ENCODE measurements at places on chromosomes 16 and 17.

DNA sequence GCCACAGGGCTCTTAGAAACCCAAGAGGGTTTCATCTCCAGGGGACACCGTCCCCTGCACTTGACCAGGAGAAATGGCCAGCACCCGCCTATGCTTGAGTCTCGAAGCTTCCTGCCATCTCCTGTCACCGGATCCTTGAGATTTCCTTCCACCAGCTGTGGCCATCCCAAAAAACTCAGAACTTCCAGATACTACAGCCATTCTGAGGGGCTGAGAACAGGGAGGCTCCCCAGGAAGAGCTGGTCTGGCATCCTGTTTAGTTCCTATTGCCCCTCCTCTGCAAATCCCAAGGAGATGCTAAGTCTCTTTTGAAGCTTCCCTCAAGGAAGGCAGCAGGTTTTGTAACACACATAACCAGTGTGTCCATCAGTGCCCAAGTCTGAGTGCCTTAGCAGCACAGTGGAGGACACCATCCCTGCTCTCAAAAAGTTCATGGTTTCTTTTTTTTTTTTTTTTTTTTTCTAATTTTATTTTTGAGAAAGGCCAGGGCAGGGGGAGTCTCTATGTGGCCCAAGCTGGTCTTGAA, 2.0 kb downstream of the UBALD2 start:
- peak overlapping the region; percentile 92 for H3K27ac ChIP-seq
- no peaks in the 10 kb centered on the region for H3K27me3 ChIP-seq

DNA sequence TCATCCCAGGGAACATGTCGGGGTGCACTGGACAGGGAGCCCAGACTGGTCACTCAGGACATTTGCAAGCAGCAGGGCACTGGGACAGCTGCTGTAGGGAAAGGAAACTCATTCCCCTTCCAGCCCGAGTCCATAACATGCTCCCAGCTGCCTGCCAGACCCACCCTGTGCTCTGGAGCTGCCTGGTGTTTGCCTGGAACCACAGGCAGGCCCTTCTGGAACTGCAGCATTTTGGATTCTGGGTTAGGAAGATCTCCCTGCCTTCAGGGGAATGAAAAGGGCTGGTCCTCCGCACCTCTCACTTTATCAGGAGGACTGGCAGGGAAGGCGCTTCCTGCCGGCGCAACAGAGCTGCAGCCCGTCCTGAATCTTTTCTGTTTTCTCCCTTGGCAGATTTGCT, 41.2 kb downstream of the MEAK7 start:
- no peak for DNase-seq
- H3K27me3 ChIP-seq = no peaks in the 10 kb centered on the region
- H3K27ac ChIP-seq = no peak overlapping the region

- DNase-seq = peak; percentile 7
- no peaks in the 10 kb centered on the region for H3K4me1 ChIP-seq
- H3K27me3 ChIP-seq = no peaks in the 10 kb centered on the region
- no peak overlapping the region for H3K27ac ChIP-seq
Measured at GRCh38 chr16:46884513-46885293, 541 bp downstream of the GPT2 start.

- no peaks in the 10 kb centered on the region for H3K27me3 ChIP-seq
- no peaks in the 10 kb centered on the region for H3K4me1 ChIP-seq
- no peak overlapping the region for H3K27ac ChIP-seq
- H3K4me3 ChIP-seq = no peak overlapping the region
- no peak for DNase-seq
- H3K36me3 ChIP-seq = no peaks in the 10 kb centered on the region
Measured at GRCh38 chr17:57622683-57623433, 122.2 kb downstream of the CCDC182 start.

DNA sequence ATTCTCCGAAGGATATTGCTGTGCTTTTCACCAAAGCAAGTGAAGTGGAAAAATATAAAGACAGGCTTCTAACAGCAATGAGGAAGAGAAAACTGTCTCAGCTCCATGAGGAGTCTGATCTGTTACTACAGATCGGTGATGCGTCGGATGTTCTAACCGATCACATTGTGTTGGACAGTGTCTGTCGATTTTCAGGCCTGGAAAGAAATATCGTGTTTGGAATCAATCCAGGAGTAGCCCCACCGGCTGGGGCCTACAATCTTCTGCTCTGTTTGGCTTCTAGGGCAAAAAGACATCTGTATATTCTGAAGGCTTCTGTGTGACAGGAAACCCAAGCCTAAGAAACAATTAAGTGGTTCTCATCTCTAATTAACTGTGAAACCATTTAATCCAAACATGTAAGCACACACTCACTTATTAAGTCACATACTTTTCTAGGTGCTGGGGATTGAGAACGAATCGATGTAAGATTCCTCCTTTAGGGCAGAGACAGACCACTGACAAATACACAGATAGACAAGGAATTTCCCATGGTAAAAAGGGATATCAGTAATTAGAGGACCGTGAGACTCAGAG, 22.8 kb downstream of the SLFN5 start:
- peak overlapping the region; percentile 52 for H3K27ac ChIP-seq
- DNase-seq = no peak
- no peak overlapping the region for H3K4me3 ChIP-seq
- H3K27me3 ChIP-seq = no peaks in the 10 kb centered on the region
- H3K36me3 ChIP-seq = peaks cover 48% of the 10 kb centered on the region

DNA sequence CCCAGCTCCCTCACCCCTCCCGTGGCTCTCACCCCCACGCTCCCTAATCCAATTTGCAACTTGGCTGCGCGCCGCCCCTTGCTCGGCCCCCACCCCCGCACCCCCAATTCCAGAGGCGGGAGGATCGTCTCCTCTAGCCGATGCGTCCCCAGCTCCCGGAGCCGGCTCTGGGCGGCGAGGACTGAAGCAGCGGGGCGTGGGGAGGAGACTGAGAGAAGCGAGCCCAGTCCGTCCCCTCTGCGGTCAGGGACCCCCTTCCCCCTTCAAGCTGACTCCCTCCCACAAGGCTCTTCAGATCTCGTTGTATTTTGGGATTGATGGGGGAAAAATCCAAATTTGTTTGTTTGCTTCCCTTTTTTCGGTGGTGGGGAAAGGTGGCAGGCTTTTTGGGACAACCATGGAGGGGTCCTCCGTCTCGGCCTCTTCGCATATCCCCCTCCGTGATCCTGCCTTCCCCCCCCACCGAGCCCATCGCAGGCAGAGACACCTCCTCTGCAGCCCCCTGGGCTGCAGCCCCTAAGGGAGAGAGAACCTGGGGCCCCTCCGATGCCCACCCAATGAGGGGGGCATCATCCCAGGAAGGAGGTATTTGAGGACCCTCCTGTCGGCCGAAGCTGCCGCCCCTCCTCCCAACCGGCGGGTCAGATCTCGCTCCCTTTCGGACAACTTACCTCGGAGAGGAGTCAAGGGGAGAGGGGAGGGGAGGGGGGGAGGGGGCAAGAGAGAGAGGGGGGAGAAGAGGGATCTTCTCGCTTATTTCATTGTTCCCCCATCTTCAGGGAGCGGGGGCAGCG, 466 bp downstream of the NEUROD2 start:
- H3K4me1 ChIP-seq = peaks cover 14% of the 10 kb centered on the region
- no peak overlapping the region for H3K4me3 ChIP-seq
- no peaks in the 10 kb centered on the region for H3K36me3 ChIP-seq
- H3K27ac ChIP-seq = no peak overlapping the region
- H3K27me3 ChIP-seq = peaks cover 30% of the 10 kb centered on the region

GRCh38 chr17:75240394-75241142, 20.8 kb downstream of the GGA3 start:
- no peaks in the 10 kb centered on the region for H3K27me3 ChIP-seq
- H3K4me3 ChIP-seq = no peak overlapping the region
- H3K36me3 ChIP-seq = peaks cover 31% of the 10 kb centered on the region
- peaks cover 30% of the 10 kb centered on the region for H3K4me1 ChIP-seq
- DNase-seq = no peak

GRCh38 chr16:11175787-11176341, 80.1 kb downstream of the SOCS1 start:
- H3K27me3 ChIP-seq = no peaks in the 10 kb centered on the region
- H3K27ac ChIP-seq = no peak overlapping the region
- no peak overlapping the region for H3K4me3 ChIP-seq
- no peak for DNase-seq

- DNase-seq = no peak
- H3K27me3 ChIP-seq = no peaks in the 10 kb centered on the region
- H3K4me1 ChIP-seq = no peaks in the 10 kb centered on the region
- H3K36me3 ChIP-seq = no peaks in the 10 kb centered on the region
- no peak overlapping the region for H3K4me3 ChIP-seq
Measured at GRCh38 chr16:69476920-69477443, 52.6 kb downstream of the CYB5B start.

- H3K27me3 ChIP-seq = no peaks in the 10 kb centered on the region
- H3K27ac ChIP-seq = peak overlapping the region; percentile 75
- H3K4me3 ChIP-seq = peak overlapping the region; percentile 71
Measured at GRCh38 chr17:50508573-50509460, 578 bp downstream of the MYCBPAP start.

GRCh38 chr16:66064801-66065530, 301.5 kb upstream of the CDH5 start:
- no peaks in the 10 kb centered on the region for H3K4me1 ChIP-seq
- no peak for DNase-seq
- no peaks in the 10 kb centered on the region for H3K36me3 ChIP-seq
- no peak overlapping the region for H3K4me3 ChIP-seq

- no peaks in the 10 kb centered on the region for H3K4me1 ChIP-seq
- H3K36me3 ChIP-seq = no peaks in the 10 kb centered on the region
- no peaks in the 10 kb centered on the region for H3K27me3 ChIP-seq
- H3K27ac ChIP-seq = no peak overlapping the region
- no peak for DNase-seq
Measured at GRCh38 chr16:1028056-1028455, 44.5 kb upstream of the SSTR5 start.

GRCh38 chr16:35188288-35189155, 1729.1 kb downstream of the TP53TG3F start:
- H3K4me1 ChIP-seq = no peaks in the 10 kb centered on the region
- no peak overlapping the region for H3K4me3 ChIP-seq
- no peaks in the 10 kb centered on the region for H3K36me3 ChIP-seq

GRCh38 chr17:74466828-74467184, 372 bp downstream of the CD300A start:
- peak overlapping the region; percentile 54 for H3K27ac ChIP-seq
- peaks cover 48% of the 10 kb centered on the region for H3K4me1 ChIP-seq
- no peaks in the 10 kb centered on the region for H3K27me3 ChIP-seq
- no peak for DNase-seq

- no peaks in the 10 kb centered on the region for H3K27me3 ChIP-seq
- DNase-seq = no peak
- no peaks in the 10 kb centered on the region for H3K36me3 ChIP-seq
Measured at GRCh38 chr17:9080296-9080914, 59.1 kb downstream of the NTN1 start.

- H3K27me3 ChIP-seq = no peaks in the 10 kb centered on the region
- peaks cover 35% of the 10 kb centered on the region for H3K4me1 ChIP-seq
- H3K4me3 ChIP-seq = peak overlapping the region; percentile 69
- no peaks in the 10 kb centered on the region for H3K36me3 ChIP-seq
Measured at GRCh38 chr16:22189473-22190080, 16.5 kb upstream of the EEF2K start.

GRCh38 chr16:84284154-84284722, 10.4 kb upstream of the WFDC1 start:
- no peaks in the 10 kb centered on the region for H3K36me3 ChIP-seq
- H3K4me3 ChIP-seq = no peak overlapping the region
- no peak overlapping the region for H3K27ac ChIP-seq
- H3K4me1 ChIP-seq = no peaks in the 10 kb centered on the region
- DNase-seq = no peak

DNA sequence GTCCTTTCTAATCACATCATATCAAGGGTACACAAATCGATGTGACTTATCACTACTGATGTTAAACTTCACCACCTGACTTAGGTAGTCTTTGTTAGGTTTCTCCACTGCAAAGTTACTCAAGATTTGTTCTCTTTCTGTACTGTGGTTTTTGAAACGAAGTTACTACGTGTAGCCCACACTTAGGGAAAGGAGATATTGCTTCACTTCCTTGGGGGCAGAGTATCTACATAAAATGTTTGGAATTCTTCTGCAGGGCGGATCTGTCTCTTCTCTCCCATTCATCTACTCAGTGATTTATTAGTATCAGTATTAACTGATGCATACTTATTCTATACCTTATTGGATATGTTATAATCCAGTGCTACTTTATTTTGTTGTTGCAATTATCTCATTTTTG, 403.6 kb upstream of the MON1B start:
- no peak overlapping the region for H3K4me3 ChIP-seq
- DNase-seq = no peak
- H3K4me1 ChIP-seq = no peaks in the 10 kb centered on the region
- H3K36me3 ChIP-seq = no peaks in the 10 kb centered on the region
- H3K27ac ChIP-seq = no peak overlapping the region
- no peaks in the 10 kb centered on the region for H3K27me3 ChIP-seq

DNA sequence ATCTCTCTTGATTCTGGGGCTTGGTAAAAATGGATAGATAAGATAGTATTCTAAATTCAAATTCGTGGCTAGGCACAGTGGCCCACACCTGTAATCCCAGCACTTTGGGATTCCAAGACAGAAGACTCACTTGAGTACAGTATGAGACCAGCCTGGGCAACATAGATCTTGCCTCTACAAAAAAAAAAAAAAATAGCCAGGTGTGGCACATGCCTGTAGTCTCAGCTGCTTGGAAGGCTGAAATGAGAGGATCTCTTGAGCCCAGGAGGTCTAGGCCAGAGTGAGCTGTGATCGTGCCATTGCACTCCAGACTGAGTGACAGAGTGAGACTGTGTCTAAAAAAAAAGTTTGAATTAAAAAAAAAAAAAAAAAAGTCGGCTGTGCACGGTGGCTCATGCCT, 9.3 kb downstream of the PDP2 start:
- H3K4me3 ChIP-seq = no peak overlapping the region
- no peak overlapping the region for H3K27ac ChIP-seq
- H3K4me1 ChIP-seq = no peaks in the 10 kb centered on the region
- no peaks in the 10 kb centered on the region for H3K27me3 ChIP-seq
- no peaks in the 10 kb centered on the region for H3K36me3 ChIP-seq
- DNase-seq = no peak

GRCh38 chr17:72104863-72105234, 16.0 kb upstream of the SOX9 start:
- H3K4me1 ChIP-seq = no peaks in the 10 kb centered on the region
- H3K36me3 ChIP-seq = no peaks in the 10 kb centered on the region
- no peak for DNase-seq
- H3K4me3 ChIP-seq = no peak overlapping the region

- no peak for DNase-seq
- no peak overlapping the region for H3K27ac ChIP-seq
- H3K36me3 ChIP-seq = no peaks in the 10 kb centered on the region
- no peaks in the 10 kb centered on the region for H3K27me3 ChIP-seq
- H3K4me1 ChIP-seq = peaks cover 31% of the 10 kb centered on the region
Measured at GRCh38 chr17:47882247-47882646, 13.8 kb upstream of the SP2 start.

GRCh38 chr17:8153957-8154607, 1.9 kb upstream of the PER1 start:
- H3K27ac ChIP-seq = peak overlapping the region; percentile 95
- H3K4me3 ChIP-seq = peak overlapping the region; percentile 93
- peak; percentile 96 for DNase-seq
- H3K36me3 ChIP-seq = peaks cover 14% of the 10 kb centered on the region
- no peaks in the 10 kb centered on the region for H3K27me3 ChIP-seq
- H3K4me1 ChIP-seq = peaks cover 62% of the 10 kb centered on the region

- no peaks in the 10 kb centered on the region for H3K36me3 ChIP-seq
- no peak overlapping the region for H3K27ac ChIP-seq
- no peaks in the 10 kb centered on the region for H3K27me3 ChIP-seq
- H3K4me3 ChIP-seq = no peak overlapping the region
- no peaks in the 10 kb centered on the region for H3K4me1 ChIP-seq
- DNase-seq = no peak
Measured at GRCh38 chr16:72878301-72879269, 169.3 kb downstream of the ZFHX3 start.

GRCh38 chr17:70677783-70678647, 508.7 kb downstream of the KCNJ2 start:
- H3K27me3 ChIP-seq = no peaks in the 10 kb centered on the region
- H3K36me3 ChIP-seq = no peaks in the 10 kb centered on the region
- H3K4me3 ChIP-seq = no peak overlapping the region
- DNase-seq = no peak
- H3K4me1 ChIP-seq = no peaks in the 10 kb centered on the region

Data from naive thymus-derived CD4-positive, alpha-beta T cell (primary cell).